ENCODE measurements at places on chromosomes 6 and 20.

GRCh38 chr20:44800391-44801046, 9.8 kb downstream of the RIMS4 start:
- no peak for DNase-seq

DNA sequence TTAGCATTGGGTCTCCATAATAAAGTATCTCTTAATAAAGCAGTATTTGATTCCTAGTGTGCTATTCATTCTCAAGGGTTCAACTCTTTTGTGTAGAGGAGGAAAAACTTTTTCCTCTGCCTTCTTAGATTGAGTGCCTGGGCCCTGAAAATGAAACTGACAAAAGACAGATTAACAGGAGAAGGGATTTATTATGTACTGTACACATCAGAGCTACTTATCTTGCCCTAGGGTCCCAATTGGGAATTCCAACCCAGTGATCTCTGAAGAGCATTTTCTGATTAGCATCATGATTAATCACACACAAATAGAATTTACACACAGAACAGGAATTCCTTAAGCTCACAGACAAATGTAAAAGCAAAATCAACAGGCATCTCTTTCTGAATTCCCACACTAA, 128.9 kb downstream of the CD164 start:
- no peak for DNase-seq

DNA sequence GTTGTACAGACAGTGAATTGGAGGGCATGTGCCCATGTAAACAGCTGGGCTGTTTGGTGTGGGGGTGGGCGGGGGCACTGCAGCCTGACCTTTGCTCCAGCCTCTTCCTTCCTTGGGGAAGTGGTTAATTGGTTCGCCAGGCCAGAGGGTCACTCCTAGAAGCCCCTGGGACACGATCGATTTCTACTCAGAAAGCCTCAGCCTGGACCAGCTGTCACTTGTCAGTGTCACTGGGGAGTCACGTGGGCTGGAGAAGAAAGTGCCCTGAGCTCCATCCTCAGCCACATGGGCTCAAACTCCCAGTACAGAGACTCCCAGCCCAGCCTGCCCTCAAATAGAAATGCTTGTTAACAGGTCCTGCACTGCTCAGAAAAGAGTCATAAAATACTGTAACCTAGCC, 423.8 kb upstream of the SULF2 start:
- no peak for DNase-seq

- no peak for DNase-seq
Observed at GRCh38 chr6:123417535-123417934, 219.2 kb downstream of the TRDN start.

GRCh38 chr6:96466147-96466863, 55.3 kb upstream of the UFL1 start:
- DNase-seq, result no peak

DNA sequence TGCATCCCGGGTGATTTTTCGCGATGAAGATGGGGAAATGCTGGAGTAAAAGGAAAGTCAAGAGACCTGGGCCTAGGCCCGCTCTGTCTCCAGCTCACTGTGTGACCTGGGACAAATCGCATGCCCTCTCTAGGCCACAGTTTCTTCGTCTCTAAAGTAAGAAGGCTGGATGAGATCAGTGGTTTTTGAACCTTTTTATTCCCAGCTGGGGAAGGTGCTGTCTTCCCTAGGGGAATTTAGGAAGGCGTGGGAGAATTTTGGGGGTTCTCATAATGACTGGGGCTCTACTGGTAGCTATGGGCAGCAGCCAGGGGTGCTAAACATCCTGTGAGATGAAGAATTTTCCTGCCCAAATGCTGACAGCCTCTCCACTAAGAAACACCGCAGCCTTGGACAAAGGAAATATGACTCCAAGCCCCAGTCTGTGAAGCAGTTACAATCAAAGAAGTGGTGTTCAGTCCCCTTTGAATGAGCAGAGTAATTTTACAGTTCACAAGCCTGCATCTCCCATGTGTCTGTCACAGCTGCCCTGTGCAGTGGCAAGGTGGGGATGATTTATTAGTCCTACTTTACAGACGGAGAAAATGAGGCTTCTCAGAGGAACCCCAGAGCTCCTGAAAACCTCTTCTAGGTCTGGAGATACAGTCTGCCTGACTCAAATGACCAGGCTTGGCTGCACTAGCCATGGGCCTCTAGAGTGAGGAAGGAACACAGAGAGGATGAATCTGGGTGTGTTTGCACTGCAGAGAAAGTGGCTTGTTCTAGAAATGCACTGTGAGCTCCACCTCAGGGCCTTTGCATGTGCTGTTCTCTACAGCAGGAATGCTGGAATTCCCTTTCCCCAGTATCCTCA, 57.2 kb downstream of the RAB44 start:
- no peak for DNase-seq

DNA sequence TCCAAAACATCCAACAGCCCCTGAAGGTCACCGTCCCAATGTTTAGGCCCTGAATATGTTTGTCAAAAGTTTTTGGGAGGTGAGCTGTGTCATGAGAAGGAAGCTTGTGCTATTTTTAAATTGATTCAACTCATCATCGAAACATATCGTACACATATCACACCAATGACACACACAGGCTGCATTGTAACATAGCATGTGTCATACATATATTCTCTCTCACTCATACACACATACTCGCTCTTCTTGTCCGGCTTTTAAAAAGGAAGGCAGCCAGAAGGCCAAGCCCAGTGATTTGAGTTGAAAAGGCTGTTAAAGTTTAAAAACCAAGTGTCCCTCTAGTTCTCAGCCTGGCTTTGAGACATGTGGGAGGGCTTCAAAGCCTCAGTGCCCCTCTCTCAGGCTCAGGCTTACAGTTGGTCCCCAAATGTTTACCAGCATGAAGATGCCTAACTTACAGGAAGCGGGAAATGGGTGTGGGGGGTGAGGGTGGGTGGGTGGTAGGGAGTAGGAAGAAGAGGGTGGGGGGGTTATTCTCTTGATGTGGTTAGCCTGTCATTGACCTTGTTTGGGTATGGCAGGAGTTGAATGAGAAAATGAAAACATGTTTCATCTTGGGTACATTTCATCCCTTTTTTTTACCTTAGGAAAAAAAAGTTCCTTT, 3.3 kb upstream of the PRDM1 start:
- DNase-seq, result no peak

DNA sequence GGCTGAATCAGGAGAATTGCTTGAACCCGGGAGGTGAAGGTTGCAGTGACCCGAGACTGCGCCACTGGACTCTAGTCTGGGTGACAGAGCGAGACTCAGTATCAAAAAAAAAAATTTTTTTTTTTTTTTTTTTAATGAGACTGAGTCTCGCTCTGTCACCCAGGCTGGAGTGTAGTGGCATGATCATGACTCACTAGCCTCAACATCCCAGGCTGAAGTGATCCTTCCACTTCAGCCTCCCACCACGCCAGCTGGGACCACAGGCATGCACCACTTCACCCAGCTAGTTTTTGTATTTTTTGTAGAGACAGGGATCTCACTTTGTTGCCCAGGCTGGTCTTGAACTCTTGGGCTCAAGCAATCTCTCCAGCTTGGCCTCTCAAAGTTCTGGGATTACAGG, 53.3 kb downstream of the MYO6 start:
- no peak for DNase-seq

DNA sequence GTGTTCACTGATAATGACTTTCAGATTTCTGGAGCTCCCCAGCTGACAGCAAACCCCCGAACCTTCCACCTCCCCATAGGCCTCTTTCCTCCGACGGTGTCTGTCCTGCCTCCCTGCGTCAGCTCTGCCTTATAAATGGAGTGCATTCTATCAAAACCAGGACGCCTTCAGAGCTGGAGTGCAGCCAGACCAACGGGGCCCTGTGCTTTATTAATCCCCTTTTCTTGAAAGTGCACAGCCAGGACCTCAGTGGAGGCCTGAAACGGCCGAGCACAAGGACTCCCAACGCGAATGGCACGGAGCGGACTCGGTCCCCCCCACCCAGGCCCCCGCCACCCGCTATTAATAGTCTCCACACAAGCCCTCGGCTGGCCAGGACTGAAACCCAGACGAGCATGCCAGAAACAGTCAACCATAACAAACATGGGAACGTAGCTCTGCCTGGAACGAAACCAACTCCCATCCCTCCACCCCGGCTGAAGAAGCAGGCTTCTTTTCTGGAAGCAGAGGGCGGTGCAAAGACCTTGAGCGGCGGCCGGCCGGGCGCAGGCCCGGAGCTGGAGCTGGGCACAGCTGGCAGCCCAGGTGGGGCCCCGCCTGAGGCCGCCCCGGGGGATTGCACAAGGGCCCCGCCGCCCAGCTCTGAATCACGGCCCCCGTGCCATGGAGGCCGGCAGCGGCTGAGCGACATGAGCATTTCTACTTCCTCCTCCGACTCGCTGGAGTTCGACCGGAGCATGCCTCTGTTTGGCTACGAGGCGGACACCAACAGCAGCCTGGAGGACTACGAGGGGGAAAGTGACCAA, 42.3 kb upstream of the NAA20 start:
- DNase-seq, result no peak

DNA sequence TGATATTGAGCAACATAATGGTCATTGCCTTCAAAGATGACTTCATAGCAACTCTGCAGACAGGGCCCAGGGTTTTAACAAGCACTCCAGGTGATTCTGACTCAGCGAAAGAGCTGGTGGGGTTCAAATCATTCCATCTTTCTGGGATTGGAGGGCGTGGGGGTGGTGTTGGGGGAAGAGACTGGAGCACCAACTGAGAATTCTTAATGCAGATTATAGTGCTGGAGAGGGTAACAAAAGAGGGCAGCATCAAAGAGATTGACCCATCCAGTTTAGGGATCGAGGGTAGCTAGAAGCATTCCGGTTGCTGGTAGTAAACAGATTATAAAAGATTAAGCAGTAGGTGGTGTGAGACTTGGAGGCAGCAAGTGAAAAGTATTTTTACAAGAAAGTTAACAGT, 15.9 kb downstream of the PFDN4 start:
- DNase-seq, result no peak

- peak; percentile 16 for DNase-seq
Observed at GRCh38 chr6:16741112-16742016, 19.9 kb downstream of the ATXN1 start.

DNA sequence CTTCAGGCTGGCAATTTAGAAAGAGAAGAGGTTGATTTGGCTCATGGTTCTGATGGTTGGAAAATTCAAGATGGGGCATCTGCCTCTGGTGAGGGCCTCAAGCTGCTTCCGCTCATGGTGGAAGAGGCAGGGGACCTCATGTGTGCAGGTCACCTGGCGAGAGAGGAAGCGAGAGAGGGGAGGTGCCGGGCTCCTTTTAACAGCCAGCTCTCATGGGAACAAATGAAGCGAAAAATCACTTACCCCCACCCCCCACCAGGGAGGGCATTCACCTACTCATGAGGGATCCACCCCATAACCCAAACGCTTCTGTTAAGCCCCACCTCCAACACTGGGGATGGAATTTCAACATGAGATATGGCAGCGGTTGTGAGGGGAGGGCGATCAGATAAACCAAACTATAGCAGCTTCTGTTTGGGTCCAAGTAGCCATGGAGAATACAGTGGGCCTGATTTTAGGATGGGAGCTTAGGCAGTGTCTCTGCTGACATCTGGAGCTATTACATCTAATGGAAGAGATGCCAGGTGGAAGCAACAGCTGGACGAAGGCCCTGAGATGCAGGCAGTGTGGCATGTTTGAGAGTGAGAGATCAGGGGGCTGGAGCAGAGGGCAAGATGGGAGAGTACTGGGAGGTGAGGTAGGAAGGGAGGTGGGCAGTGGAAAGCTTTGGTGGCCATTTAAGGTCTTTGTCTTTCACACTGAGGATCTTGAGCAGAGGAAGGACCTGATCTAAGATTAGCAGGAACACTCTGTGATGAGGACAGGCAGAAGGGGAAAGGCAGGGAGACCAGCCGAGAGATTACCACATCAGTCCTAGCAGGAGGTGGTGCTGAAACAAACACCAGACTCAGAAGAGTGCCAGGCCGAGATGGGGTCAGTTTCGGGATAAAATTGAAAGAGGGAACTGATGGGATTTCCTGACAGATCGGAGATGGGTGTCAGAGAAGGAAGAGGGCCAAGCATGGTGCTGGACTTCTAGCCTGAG, 161.8 kb downstream of the NFATC2 start:
- DNase-seq, result peak; percentile 44

DNA sequence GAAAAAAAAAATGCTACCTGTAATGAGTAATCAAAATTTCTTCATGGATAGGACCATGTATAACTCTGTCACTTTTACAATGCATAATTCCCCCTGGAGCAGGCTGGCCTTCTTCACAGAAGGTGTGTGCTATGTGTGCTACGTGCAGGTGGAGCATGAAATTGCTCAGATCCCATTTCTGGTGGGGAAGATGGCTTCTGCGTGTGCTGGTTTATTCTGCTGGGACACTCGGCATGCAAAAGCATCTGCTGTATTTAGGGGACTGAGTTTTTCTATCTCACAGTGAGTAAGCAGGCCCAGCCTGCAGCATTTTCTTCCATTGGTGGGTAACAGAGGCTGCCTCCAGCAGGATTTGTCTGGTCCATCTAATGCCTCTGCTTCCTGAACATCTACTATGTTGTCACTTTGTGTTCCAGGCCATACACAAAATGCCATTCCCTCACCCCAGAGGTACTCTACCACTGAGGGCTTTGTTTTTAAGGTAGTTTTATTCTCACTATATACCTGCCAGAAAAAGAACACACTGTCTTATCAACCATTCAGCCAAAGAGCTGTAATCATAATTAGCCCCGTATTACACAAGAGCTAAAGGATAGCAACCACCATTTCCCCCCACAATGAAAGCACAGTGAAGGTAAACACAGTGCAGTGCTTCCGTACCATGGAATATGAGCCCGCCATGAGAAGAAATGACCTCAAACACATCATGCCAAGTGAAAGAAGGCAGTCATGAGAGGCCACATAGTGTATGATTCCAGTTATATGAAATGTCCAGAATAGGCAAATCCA, 62.4 kb downstream of the SYNDIG1 start:
- no peak for DNase-seq

GRCh38 chr6:98463038-98464000, 371.1 kb upstream of the POU3F2 start:
- DNase-seq, result no peak

- no peak for DNase-seq
Observed at GRCh38 chr6:24458134-24458533, 31.2 kb downstream of the GPLD1 start.

DNA sequence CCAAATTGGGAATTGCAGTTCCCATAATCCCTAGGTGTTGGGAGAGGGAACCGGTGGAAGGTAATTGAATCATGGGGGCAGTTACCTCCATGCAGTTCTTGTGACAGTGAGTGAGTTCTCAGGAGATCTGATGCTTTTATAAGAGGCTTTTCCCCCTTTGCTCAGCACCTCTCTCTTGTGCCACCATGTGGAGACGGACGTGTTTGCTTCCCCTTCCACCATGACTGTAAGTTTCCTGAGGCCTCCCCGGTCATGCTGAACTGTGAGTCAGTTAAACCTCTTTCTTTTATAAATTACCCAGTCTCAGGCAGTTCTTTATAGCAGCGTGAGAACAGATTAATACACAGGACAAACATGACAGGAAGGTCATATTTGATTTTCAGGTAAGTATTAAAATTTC, 25.3 kb upstream of the HECA start:
- no peak for DNase-seq
